ENCODE measurements at places on chromosomes 2 and 18. TPM values are rescaled to one million over a fixed set of nuclear protein-coding genes. Genes with fewer than 3 reads are reported as not detected.

DNA sequence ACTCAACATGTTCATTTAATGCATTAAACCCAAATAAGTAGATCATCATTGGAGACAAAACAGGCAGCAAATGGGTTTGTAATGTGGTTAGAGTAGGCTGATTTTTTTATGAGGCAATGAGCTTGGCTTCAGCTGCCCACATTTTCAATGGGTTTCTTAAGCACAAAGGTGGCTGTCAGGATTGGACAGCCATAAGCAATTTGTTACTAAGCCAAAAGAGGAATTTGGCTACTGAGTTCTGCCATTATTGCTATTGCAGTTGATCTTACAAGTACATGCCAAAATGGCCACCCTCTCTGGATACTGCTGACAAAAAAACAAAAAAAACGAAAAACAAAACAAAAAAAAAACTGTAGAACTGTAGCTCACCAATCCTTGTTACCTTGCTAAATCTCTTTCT is 1348.0 kb upstream of the PIK3C3 start:
- no peak for DNase-seq

GRCh38 chr2:240584486-240585031 is 2.0 kb upstream of the CAPN10 start:
- DNase-seq, result peak; percentile 60

DNA sequence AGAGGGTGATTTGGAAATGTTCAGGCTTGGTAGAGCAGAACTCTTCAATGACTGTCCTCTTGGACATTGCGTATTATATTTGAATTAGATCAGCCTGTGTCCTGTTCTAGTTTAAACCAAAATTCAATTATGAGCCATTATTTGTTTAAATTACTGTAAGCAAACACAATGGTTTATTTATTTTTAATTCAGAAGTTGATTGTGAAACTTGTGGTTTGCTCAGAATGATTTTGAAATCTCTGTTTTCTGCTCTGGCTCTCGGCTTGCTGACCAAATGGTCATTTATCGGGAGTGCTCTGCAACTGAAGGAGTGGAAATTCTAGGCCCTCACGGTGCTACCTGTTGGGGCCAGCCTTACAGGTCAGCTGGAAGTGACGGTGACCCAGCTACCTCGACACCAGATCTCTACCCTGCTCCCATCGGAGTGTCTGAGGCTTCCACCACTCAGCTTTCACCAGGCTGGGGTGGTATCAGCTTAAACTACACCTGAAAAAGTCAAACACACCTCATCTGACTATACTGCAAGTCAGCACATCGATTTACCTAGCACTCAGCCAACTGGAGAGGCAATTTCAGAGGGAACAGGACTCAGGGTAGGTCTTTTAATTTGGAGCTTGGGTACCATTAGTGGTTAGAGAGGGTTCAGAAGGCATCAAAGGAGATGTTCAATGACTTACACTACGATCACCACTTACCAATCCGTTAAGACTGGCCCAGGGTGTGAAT is 36.8 kb upstream of the GPD2 start:
- DNase-seq, result no peak

GRCh38 chr2:215797676-215798075 is 215.7 kb downstream of the MREG start:
- DNase-seq, result no peak

Gene ANO7
- 0.53 TPM for total RNA-seq

Gene PPP1R1C
- total RNA-seq, result not detected
